ENCODE measurements at places on chromosomes 12 and 14.

DNA sequence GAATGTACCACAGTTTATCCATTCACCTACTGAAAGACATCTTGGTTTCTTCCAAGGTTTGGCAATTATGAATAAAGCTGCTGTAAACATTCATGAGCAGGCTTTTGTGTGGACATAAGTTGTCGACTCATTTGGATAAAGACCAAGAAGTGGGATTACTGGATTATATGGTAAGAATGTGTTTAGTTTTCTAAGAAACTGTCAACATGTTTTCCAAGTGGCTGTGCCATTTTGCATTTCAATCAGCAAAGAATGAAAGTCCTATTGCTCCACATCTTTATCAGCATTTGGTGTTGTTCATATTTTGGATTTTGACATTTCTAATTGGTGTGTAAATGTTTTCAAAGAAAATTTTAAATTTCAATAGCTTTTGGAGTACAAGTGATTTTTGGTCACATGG, 27.3 kb upstream of the KLRF1 start:
- DNase-seq: no peak

- no peak for DNase-seq
Measured at GRCh38 chr14:46290706-46291105, 360.9 kb downstream of the RPL10L start.

- no peak for DNase-seq
Measured at GRCh38 chr14:72332871-72333270, 400.6 kb downstream of the RGS6 start.

GRCh38 chr14:62369919-62370560, 607.8 kb downstream of the SNAPC1 start:
- DNase-seq: no peak

GRCh38 chr12:120965534-120966091, 12.7 kb upstream of the HNF1A start:
- DNase-seq: no peak

DNA sequence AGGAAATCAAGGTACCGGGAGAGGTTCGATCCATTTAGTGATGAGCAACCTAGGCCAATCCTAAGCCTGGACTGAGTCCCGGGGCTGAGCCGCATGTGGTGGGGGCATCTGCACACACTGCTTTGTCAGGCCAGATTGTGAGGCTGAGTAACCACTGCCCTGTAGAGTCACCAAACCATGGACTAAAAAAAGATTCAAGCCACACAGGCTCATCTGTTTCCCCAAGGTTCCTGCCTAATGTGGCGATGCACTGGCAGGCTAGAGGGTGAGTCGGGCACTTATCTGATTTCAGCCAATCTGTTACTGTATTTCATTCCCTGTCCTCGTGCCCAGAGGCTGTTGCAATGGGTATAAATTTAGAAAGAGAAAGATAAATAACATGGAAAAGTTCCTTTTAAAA, 140.8 kb downstream of the TTC7B start:
- no peak for DNase-seq

DNA sequence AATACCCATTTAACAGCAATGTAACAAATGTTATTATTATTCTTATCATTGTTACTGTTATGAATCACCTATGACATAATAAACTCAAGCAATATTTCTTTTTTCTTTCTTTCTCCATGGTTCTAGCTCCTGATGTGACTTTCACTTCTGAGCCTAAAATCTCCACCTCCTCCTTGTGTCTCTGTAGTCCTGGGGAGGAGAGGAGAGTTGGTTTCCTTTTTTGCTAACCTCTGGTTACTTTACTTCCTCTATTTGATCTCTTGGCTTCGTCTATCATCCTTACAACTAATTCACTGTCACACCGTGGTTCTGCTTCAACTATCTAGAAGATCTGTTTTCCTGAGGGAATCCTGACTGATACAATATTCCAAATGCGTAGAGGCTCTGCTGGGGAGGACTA, 456.6 kb downstream of the VRK1 start:
- DNase-seq: no peak

DNA sequence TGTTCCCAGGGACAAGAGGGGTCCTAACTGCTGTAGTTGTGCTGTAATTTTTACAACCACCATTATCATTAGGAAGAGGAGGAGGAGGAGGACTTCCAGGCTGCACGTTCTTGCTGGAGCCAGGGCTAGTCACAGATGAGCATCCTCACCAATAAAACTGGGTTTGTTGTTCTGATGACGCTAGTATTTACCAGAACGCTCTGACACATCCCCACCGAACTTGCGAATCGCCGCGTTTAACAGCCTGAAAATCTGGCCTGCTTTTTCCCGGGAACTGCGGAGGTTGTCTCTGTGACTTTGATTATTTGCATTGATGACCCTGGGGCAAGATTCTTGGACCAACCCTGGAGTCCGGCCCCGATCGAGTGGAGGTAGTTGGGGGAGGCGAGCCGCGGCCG, 10.2 kb downstream of the TBX5 start:
- no peak for DNase-seq

DNA sequence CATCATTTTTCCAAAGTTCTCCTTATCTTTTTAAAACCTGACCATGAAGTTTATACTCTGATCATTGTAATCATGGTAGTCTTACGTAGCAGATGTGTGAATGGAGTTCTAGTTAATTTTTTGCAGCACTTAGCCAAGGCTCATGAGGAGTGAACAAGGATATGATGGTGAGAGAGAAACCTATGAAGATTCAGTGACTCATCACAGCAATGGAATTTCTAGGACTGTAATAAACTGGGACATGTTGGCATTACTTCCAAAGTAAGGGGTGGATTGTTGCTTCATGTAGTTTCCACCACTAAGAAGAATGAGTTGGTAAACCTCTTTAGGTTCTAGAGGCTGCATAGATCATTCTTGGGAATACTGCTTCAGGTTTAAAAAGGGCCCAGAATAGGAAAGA, 102.7 kb downstream of the LRRIQ1 start:
- DNase-seq: no peak

- no peak for DNase-seq
Measured at GRCh38 chr12:57883057-57883456, 36.5 kb upstream of the CTDSP2 start.

DNA sequence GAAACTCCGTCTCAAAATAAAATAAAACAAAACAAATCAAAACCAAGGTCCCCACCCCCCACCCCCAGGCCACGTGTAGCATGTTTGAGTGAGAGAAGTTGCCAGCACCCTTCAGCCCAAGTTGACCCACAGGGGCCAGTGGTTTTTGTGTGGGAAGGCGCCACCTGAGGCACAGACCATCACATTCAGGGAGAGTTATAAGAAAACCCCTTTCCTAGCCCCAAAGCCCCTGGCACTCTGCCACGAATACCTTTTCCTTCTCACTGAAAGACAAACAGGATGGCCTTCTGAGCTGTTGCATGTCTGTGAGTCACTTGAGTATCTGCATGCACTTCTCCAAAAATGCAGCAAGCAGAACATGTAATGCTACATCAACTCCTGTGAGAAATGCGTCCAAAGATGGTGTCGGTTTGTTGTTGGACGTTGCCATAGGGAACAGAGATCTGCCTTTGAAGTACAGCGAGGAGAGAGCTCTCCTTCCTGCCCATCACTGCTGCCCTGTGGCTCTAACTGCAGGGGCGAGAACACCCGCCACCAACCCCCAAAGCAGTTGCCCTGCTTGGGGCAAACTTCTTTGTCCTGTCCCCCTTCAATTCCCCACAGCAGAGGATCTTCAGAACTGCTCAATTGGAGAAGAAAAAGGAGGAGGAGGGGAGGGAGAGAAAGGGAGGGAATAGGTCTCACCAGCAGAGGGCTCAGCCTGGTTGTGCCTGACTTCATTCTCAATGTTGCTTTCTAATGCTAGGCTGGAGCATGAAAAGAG, 2.7 kb upstream of the TRAF3 start:
- peak; percentile 49 for DNase-seq

DNA sequence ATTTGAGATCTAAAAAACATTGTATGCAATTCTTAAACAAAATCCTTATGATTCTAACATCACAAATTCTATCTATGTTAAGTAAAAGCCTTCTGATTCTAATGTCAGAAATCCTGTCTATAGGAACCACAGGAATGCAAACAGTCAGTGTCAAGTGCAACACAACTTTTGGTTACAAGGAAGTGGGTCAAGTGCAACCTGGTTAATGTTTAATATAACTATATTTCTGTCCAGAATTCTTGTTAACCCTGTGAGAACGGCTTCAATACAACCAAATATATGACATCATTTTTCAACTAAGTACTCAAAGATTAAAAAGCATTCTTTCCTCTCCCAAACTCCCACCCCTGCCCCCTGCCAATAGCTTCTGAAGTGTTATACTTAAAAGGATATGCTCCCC, 107.9 kb upstream of the PLEKHA5 start:
- no peak for DNase-seq

DNA sequence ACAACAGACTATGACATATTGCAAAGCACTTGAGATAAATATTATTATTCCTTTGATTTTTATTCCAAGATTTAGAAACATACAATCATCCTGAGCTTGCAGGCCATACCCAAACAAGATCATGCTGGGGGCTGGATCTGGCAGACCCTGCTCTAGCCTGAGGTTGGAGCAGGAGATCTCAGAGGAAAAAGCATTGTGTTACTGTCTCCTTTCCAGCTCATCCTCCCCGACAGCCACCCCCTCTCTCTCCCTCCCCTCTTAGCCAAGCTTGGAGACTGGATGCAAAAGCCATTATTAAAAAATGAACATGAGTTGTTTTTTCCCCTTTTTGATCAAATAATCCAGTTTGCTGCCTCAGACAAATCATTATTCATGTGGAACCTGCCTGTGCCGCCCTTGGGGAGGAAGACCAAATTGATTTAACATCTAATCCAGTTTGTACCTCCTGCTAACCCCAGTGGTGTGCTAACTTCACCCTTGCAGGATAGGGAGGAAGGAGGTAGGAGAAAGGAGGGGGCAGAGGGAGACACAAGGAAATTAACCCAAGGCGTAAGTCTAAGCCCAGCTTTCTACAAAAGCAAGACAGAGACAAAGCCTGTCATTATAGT, 565.8 kb upstream of the TBX3 start:
- DNase-seq: no peak

All from stimulated activated CD4-positive, alpha-beta T cell treated with anti-CD3 and anti-CD28 coated beads, Interleukin-2, amount 100 ng/mL, for 4 hours (primary cell).